ENCODE measurements at places on chromosomes 3 and 15.

GRCh38 chr3:184284696-184285095 is 8.9 kb downstream of the ECE2 start:
- DNase-seq, result no peak

GRCh38 chr3:86774082-86774691 is 216.8 kb downstream of the VGLL3 start:
- DNase-seq, result no peak

DNA sequence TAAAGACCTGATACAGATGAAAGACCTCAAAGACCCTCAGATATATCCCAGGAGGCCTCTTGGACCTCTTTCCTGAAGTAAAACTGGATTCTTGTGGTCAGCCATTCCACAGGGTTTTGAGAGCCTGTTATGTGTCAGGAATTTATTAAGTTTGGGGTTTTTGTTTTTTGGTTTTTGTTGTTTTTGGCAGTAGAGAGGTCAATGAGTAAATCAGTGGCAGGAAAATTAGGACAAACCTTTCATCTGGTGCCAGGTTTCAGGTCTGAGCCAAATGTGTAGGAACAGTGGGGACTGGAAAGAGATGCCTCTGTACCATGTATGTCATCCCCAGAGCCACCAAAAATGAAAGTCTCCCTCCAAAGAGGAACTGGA is 520.4 kb upstream of the MDFIC2 start:
- no peak for DNase-seq

DNA sequence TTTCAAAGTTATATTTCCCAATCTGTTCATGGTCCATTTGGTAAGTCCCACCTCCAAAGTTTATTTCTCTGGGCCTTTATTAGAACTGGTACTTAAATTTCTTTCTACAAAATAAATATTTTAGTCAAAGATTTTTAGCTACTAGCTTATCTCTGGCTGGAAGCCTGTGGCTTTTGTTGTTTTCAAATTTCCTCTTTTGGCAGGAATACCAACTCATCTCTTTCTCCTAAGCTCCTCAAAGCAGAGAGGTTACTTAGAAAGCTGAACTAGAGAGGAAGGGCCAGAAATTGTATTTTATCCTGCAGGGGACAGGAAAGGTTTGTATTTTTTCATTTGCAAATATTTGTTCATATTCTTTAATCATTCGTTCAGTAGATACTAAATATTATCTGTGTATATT is 227.8 kb downstream of the TBL1XR1 start:
- DNase-seq, result no peak

- DNase-seq, result no peak
Observed at GRCh38 chr3:171871392-171872274, 28.5 kb downstream of the TMEM212 start.

DNA sequence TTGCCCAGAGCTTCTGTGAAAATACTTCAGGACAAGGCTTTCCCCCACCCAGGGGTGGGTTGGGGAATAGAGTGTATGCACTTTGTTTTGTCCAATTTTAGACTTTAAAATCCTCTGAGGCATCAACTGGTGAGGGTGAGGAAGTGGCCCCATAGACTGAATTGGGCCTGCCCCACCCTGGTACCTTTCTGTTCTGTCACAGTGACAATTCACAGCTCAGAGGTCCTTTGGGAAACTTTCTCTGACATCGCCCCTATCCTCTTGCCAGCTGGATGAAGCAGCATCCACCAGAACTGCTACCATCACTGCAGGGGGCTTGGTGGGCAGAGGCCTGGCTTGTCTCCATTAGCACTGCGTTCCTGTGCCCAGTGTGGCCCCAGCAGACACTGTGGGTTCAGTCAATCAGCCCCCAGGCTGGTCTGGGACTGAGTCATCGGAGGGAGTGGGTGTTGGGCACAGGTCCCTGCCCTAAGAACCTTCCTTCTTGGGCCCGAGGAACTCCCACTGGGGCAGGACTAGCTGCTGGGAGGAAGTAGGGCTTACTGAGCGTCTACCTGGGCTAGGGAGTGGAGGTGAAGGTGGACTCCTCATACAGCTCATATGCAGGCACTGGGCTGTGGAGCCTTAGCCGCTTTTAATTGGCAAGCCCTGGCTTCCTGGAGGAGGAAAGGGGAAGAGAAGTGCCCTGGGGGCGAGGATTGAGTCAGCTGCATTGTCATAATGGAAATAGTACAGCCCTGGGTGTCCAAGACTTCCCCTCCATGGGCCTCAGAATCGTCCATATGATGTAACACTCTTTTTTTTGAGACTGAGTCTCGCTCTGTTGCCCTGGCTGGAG is 1.5 kb upstream of the PPM1M start:
- DNase-seq, result no peak

GRCh38 chr15:36661042-36661441 is 81.6 kb downstream of the CDIN1 start:
- DNase-seq, result no peak

- DNase-seq, result no peak
Observed at GRCh38 chr3:123279121-123279520, 77.4 kb downstream of the SEC22A start.

GRCh38 chr3:98521897-98522543 is 682 bp downstream of the CLDND1 start:
- peak; percentile 22 for DNase-seq

GRCh38 chr3:145272684-145273083 is 888.3 kb downstream of the PLOD2 start:
- no peak for DNase-seq

- no peak for DNase-seq
Observed at GRCh38 chr3:165827233-165827632, 10.0 kb downstream of the BCHE start.

DNA sequence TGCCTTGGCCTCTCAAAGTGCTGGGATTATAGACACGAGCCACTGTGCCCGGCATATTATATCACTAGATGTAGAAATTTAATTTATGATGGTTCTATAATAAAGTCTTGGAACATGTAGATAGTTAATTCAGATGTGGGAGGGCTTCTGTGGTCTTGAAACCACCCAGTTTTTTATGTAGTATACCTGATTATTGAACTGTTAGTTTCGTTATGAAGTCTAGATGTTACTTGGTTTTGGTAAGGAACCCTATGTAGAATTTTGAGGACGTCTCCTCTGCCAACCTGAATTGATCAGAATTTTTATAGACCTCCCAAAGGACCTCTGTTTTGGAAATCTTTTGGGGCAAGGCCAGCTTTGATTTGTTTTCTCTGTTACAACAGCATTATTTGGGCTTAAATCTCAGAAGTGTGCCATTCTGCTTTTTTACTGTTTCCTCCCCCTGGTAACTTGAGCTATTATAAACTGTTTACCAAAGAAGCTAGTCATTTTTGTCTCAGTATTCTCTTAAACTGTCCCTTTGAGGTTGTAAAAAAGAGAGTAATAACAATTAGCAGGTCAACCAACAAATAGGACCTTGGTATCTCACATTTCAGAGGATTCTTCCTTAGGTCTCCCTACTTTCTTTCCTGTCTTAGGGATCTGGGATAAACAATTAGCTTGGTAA is 20.8 kb downstream of the AKAP13 start:
- DNase-seq, result no peak

DNA sequence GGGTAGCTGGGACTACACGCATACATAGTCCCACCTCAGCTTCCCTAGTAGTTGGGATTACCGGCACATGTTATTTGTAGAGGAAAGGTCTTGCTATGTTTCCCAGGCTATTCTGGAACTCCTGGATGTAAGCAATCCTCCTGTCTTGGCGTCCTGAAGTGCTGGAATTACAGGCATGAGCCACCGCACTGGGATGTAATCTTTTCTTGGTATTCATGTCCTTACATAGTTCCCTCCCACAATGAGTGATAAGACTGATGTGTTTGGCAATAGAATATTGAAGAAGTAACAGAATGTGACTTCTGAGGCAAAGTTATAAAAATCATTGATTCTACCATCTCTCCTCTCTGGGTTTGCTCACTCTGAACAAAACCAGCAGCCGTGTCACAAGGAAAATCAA is 22.7 kb upstream of the ALCAM start:
- DNase-seq, result no peak

DNA sequence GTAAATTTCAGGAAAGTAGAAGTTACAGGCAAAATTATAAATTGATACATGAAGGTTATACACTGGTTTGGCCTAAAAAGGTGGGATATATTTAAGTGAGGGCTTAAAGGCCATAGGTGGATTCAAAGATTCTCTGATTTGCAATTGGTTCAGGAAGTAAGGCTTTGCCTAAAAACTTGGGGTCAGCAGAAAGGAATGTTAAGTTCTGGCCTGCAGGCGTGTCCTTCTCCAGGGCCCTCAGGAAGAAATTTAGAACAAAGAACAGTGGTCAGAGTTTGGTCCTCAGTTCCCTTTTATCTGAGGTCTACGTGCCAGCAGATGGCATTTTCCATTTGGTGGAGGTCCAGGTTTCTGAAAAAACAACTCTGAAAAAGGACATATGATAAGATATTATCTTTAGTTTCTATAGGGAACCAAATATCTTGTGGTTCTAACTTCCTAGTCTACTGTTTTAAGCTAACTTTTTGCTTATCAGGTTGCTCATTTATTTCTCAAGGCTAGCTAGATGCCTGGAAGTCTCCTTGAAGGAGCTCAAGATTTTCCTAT is 40.5 kb downstream of the SCN11A start:
- DNase-seq, result no peak

DNA sequence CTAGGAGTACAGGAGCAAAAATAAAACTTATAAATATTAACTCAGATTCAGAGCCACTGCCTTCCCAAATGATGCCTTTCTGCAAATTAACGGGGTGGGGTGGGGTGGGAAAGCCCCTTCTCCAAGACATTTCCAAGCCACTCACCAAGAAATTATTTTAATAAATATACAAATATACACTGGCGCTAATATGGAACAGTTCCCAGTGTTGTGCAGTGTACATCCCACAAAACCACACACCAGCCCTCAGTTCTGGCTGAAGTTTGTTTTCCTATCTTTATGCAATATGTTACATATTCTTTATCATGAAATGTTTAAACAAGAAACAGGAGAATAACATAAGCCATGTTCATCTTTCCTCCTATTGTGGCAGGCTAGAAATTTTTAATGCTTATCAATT is 53.0 kb upstream of the GYG1 start:
- DNase-seq, result no peak

DNA sequence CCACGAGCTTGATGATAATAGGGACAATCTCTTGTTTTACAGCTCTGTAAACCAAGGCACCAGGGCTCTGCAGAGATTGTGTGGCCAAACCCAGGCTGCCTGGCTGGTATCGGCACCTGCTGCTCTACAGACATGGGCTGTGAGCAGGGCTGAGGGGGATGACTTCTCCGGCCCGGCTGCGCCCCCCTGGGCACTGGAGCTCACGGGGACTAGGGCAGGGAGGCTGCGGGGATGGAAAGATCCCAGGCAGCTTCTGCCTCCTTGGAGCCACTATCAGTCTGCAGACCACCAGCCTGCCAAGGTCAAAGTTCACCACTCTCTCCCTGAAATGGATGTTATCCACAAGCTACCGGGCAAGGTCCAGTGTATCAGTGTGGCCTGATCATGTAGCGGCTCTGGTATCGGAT is 22.0 kb upstream of the PIGZ start:
- DNase-seq, result no peak

DNA sequence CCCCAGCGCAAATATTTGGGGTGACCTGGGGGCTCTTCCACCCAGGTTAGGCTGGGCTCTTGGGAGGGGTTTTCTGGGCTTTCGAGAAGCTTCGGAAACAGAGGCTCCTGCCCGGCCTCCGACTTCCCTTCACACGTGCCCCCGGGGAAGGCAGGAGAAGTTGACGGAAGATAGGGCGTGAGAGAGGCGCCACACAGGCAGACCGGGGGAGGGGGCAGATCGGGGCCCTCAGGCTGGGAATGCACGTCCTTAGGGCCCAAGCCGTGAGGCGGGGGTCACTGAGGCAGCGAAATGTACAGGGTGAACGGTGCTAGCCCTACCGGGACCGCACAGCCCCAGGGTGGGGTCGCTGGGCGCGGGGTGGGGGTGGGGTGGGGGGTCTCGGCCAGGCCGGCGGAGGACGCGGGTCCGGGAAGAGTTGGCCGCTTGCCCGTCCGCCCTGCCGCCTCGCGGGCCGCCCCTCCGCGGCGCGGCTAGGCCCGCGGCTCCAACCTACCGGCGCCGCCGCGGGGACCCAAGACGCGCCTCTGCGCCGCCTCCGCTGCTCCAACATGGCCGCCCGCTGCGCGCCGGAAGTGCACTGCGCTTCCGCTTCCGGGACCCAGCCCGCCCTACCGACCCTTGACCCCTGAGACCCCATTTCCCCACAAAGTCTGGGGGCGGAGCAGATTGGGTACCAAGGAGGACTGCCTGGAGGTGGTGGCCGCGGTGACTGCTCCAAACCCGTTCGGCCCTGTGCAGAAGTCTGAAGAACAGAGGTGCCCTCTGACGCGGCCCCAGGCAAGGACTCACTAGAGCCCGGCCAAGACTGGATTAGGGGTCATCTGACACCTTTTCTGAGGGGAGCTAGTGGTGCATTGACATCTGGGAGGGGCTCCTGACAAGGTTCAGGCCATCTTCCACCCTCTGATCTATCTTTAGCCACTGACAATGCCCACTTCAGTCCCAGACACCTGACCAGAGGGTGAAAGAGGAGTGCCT is at the start of gene CCDC71:
Gene CCDC71, minus strand, starts transcription at position 561 of the 981 bp plus-strand sequence. CDS start 2,123 bp downstream, outside the sequence.
- peak; percentile 34 for DNase-seq

DNA sequence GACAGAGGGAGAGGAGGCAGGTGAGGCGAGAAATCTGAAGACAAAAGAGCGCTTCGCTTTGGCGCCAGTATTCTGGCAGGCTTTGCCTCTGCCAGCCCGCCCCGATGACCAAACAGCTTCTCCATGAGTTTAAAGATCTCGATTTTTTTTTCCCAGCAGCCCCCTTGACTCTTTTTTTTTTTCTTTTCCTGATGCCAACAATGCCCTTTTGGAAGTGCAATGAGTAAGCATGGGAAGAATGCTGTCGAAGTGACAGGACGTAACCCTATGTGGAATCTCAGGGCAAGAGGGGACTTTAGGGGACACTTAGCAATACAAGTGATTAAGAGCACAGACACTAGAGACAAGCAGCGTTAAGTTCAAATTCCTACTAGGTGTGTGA is 211.7 kb downstream of the FGF12 start:
- DNase-seq, result no peak

DNA sequence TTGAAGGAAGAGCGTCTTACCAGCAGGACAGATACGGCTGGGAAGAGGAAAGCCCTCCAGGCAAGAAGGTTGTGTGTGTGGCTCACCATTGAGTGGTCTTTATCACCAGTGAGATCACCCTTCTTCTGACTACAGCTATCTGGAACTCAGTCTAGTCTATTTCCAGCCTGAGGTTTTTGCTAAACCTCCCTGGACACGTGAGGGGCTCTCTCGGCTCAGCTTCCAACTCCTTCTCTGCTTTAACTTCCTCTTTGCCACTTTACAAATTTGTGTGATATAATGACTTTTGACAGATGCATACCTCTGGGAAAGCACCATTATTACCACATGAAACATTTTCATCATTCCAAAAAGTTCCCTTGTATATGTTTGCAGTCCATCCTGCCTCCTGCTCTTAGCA is 15.3 kb upstream of the ROPN1 start:
- DNase-seq, result no peak

- no peak for DNase-seq
Observed at GRCh38 chr3:160184655-160185054, 40.6 kb upstream of the C3orf80 start.

DNA sequence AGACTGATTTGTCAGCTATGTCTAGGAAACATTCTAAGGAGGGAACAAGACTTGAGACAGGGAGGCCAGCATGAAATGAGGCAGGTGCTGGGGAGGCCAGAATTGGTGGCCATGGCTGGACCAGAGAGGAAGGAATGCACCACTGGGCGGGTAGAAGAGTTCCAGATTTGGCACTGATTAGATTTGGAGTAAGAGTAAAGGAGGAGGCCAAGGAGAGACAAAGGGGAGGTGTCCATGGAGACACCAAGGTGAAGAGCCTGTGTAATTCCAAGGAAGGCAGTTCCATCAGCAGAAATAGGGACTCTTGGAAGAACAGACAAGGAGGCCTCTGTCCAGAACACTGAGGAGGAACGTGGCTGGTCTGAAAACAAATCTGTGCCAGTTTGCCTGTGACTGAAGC is 1.8 kb downstream of the ARNT2 start:
- no peak for DNase-seq

All from stimulated activated CD8-positive, alpha-beta memory T cell treated with anti-CD3 and anti-CD28 coated beads, Interleukin-7, amount 100 ng/mL, for 1 hour (primary cell).